ENCODE measurements at places on chromosomes 12 and 14. TPM values are rescaled to one million over a fixed set of nuclear protein-coding genes. Genes with fewer than 3 reads are reported as not detected.

BDKRB2 gene
- 3.6 TPM for total RNA-seq

HOXC9 gene
- total RNA-seq: 0.36 TPM

PRH2 gene
- not detected for total RNA-seq

OVCH1 gene
- 3.2 TPM for total RNA-seq

TRAF3 gene
- 24.0 TPM for total RNA-seq

CTSG gene
- not detected for total RNA-seq

RTL1 gene
- 1.5 TPM for total RNA-seq

SLC2A14 gene
- 7.0 TPM for total RNA-seq

ACTN1 gene
- total RNA-seq: 128 TPM

SLC38A4 gene
- total RNA-seq: 14.4 TPM

FAM181A gene
- total RNA-seq: not detected

KCNMB4 gene
- total RNA-seq: 3.9 TPM

DDN gene
- 8.8 TPM for total RNA-seq

RAPGEF3 gene
- total RNA-seq: 3.7 TPM

P2RX2 gene
- total RNA-seq: 2.8 TPM

LTB4R gene
- total RNA-seq: 8.8 TPM

MUCL1 gene
- total RNA-seq: not detected

PIWIL1 gene
- not detected for total RNA-seq

TMBIM6 gene
- total RNA-seq: 686 TPM

LTBR gene
- total RNA-seq: 98.5 TPM

LALBA gene
- total RNA-seq: not detected

LRRC9 gene
- 1.7 TPM for total RNA-seq

RNU7-1 gene
- not detected for total RNA-seq

NELL2 gene
- total RNA-seq: 10.4 TPM

RILPL1 gene
- 11.8 TPM for total RNA-seq

CCDC196 gene
- not detected for total RNA-seq

IAPP gene
- total RNA-seq: 10.0 TPM

CAPZA3 gene
- total RNA-seq: not detected

PAPLN gene
- 0.99 TPM for total RNA-seq

PARP2 gene
- total RNA-seq: 36.3 TPM

GLI1 gene
- 22.7 TPM for total RNA-seq

SLCO1B1 gene
- not detected for total RNA-seq

CMTM5 gene
- total RNA-seq: not detected

FAM222A gene
- total RNA-seq: 7.9 TPM

ESRRB gene
- 0.94 TPM for total RNA-seq

IL26 gene
- not detected for total RNA-seq

LMNTD1 gene
- total RNA-seq: 1.5 TPM

CDCA4 gene
- 21.2 TPM for total RNA-seq

TAS2R43 gene
- 1.0 TPM for total RNA-seq

RERG gene
- 24.2 TPM for total RNA-seq

TAS2R7 gene
- total RNA-seq: not detected

NEUROD4 gene
- total RNA-seq: 3.3 TPM

AKAP6 gene
- 4.7 TPM for total RNA-seq

GZMH gene
- not detected for total RNA-seq

INHBC gene
- total RNA-seq: not detected

GLIPR1L1 gene
- not detected for total RNA-seq

NUP107 gene
- 80.2 TPM for total RNA-seq

LRRIQ1 gene
- 9.7 TPM for total RNA-seq

DIO2 gene
- 3.5 TPM for total RNA-seq

AMDHD1 gene
- total RNA-seq: 1.0 TPM

GPRC5D gene
- total RNA-seq: not detected

RSRC2 gene
- total RNA-seq: 78.0 TPM

ZDHHC22 gene
- total RNA-seq: 0.24 TPM

FLRT2 gene
- total RNA-seq: 127 TPM

SMCO2 gene
- 0.31 TPM for total RNA-seq

Data from type B pancreatic cell (in vitro differentiated cells).